ENCODE measurements at places on chromosomes 13 and 19.

DNA sequence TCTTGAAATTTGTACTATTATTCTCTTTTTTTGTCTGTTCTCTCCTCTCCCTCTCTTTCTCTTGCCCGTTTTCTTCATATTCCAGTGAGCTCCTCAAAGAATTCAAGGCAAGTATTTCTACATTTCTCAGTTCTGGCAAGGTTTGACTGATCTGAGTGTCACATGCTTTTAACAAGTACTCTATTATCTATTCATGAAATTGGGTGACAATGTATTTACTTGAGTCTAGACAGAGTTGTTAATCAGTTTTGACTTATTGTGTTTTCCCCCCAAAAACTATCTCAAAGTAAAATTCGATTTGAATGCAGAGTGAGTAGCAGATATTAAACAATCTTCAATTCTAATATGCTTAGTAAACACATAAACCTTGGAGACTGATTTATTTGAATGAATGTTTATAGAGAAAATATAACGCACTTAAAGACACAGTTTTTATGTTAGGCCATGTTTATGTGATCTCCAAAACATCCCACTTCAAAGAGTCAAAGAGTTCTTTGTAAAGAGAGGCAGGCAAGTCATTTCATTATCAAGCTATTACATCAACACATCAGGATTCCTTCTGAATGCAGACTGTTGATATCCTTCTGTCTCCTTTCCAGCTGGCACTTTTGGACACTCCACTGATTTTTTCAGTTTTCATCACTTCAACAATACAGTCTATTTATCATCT, 166.6 kb downstream of the SLITRK6 start:
- no peak for DNase-seq

DNA sequence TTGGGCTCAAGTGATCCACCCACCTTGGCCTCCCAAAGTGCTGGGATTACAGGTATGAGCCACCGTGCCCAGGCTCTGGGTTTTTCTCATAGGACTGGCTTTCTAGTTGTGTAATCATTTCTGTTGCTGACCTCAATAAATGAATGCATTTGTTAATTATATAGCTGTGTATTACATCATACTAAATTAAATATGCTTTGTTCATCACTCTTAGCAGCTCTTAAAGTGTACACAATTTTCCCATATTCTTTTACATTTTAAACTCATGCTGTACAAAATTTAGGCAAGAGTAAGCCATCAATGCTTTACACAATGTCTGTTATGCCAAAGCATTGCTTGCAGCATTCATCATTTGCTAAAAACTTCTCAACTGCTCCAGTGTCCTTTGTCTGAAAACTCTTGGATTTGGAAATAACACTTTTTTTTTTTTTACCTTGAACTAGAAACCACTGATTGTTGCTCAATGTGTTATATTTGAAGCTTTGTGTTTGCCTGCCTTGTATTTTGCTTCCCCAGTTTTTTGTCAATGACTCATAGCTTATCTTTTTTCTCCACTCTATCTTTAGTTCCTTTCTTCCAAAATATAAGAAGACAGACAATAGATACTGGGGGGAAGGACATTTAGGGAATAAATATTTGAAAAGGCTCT, 31.4 kb downstream of the CCDC122 start:
- DNase-seq: no peak

DNA sequence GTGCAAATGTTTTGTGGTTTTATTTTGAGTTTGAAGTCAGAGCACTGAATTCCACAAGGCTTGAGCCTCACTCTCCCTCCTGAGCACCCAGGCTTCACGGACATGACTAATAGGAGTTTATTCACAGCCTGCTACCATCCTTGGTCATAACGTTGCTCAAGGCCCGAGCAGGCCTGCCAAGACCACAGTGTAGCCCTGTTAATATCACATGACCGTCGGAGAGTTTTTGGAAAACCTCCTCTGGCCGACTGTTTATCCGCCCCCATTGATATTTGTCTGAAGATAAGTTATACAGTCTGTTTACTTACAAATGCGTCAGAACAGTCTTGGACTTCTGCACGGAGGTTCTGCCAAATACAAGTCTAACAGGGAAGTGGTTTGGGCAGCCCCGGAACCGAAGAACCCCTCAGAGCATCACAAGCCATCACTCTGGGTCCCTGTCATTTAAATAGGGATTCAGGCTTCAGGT, 89.9 kb downstream of the COL4A2 start:
- peak; percentile 95 for DNase-seq

- DNase-seq: no peak
Measured at GRCh38 chr13:28541966-28542365, 47.0 kb upstream of the FLT1 start.

DNA sequence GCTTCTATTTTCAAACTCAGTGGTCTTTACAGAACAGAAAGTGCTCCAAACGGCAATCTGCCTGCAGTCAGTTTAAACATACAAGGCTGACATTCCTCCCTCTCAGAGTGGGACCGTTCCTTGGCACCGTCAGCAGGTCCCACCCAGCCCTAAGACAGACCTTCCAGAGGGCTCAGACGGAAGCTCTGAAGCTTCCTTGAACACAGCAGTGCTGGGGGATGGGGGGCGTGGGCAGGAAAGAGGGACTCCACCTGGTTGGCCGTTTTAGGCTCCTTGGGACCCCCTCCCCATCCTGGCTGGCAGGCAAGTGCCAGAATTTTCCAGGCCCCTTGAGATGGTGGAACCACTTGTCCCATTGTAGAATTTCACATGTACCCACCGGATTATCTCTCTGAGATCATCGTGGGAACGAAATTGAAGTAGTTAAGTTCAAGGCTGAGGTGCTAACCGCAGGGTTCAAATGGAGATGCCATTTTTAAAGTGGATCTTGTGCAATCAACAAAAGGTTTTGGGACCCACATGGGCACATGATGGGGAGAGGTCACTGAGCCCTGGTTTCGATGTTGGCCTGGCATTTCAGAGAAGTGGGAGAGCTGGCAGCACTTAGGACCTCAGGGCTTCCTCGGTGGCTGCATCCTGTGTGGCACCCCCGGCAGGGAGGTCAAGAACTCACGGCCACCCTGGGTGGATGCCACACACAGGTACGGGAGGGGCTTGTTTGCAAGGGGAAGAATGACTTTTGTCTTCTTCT, 46.2 kb downstream of the KLF2 start:
- peak; percentile 71 for DNase-seq

DNA sequence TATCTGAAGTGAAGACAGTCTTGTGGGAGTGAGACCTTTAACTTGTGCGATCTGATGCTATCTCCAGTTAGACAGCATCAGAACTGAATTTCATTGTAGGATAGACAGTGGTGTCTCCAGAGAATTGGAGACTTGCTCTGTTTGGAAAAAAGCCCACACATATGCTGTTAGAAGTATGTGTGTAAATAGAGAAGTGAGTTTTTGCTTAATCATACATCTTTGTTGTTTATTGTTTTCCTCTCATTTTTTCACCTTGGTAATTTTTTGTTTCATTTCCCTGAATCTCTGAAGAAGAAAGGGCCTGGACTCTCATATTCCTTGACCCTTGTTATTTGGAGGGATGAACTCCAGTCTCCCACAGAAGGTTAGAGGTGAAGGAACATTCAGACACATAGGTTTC, 21.8 kb downstream of the FPR3 start:
- DNase-seq: no peak

GRCh38 chr13:109121826-109122225, 492.4 kb downstream of the MYO16 start:
- no peak for DNase-seq

DNA sequence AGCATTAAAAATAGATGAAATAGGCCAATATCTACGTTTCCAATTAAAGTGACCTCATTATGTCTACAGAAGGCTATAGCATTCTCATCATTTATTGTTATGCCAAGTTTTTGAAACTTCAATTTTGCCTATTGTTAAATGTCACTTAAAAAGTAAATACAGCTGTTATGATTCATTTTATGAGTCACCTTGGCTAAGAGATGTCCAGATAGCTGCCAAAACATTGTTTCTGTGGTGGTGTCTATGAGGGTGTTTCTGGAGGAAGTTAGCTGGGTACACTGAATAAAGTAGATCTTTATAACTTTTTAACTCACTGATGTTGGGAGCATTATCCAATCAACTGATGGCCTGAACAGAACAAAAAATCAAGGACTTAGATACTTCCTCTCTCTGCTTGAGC, 1209.7 kb upstream of the PCDH9 start:
- DNase-seq: no peak

DNA sequence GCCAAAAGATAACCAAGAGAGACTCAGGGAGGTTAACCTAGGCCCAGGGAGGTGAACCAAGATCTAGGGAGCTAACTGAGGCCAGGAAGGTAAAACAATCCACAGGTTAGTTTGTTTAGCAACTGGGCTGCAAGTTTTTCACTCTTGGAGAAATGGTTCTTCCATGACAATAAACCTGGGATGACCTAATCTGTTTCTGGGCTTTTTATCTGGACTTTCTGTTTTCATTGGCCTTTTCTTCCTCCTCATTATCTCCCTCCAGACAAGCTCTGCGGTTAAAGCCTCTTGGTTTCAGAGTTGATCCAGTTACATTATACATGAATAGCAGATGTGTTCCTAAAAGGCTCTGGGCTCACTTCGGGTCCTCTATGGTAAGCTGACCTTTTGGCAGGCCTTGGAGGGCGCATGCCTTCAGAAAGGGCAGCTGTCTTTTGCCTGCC, 44.2 kb downstream of the PCDH8 start:
- no peak for DNase-seq

- DNase-seq: no peak
Measured at GRCh38 chr13:22229916-22230315, 559.0 kb downstream of the FGF9 start.

DNA sequence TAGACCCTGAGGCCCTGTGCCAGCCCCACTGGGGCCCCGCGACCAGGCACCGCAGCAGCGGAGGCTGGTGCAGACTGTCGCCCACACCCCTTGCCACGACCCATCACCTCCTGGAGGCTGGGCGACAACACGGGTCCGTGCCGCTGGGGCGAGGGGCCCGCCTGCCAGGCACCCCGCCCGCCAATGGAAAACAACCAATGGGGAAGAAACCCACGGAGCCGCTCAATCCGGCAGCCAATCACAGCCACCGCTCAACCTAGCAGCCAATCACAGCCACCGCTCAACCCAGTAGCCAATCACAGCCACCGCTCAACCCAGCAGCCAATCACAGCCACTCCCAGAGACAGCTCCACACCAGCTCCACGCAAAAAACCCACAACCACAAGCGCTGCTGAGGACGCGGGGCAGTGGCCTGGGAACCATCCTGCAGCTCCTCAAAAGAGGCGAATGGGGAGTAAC, 29.7 kb downstream of the GPX4 start:
- no peak for DNase-seq

- DNase-seq: no peak
Measured at GRCh38 chr19:49997709-49998108, 27.5 kb downstream of the VRK3 start.

- no peak for DNase-seq
Measured at GRCh38 chr13:79935121-79935520, 405.8 kb downstream of the SPRY2 start.

DNA sequence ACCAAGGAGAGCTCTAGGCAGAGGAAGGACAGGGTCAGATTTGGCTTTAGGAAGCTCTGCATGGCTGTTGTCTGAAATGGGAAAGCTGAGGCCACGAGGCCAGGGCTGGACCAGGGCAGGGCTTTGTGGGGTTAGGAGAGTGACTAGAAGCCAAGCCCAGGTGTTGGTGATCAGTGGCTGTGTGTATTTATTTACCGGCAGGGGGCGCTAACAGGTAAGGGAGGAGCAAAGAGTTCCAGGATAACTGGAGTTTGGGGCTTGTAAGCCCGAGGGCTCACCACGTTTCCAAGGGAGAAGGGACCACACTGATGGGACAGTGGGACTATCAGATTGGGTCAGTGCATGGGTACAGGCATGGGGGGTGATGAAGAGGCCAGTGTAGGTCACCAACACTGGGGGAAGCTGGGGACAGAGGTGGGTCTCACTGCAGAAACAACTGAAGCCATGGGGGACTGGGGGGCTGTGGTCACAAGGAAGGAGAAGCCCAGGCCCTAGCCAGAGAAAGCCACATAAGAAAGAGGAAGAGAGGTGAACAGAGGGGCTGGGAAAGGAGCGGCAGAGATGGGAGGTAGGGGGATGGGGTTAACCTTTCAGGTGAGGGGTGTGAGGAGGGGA, 3.9 kb downstream of the TMEM147 start:
- DNase-seq: no peak

GRCh38 chr13:42260903-42261654, 10.9 kb upstream of the AKAP11 start:
- DNase-seq: no peak

GRCh38 chr13:43835701-43836100, 43.8 kb downstream of the CCDC122 start:
- no peak for DNase-seq

- DNase-seq: no peak
Measured at GRCh38 chr13:49240017-49240416, 7.7 kb upstream of the CDADC1 start.

DNA sequence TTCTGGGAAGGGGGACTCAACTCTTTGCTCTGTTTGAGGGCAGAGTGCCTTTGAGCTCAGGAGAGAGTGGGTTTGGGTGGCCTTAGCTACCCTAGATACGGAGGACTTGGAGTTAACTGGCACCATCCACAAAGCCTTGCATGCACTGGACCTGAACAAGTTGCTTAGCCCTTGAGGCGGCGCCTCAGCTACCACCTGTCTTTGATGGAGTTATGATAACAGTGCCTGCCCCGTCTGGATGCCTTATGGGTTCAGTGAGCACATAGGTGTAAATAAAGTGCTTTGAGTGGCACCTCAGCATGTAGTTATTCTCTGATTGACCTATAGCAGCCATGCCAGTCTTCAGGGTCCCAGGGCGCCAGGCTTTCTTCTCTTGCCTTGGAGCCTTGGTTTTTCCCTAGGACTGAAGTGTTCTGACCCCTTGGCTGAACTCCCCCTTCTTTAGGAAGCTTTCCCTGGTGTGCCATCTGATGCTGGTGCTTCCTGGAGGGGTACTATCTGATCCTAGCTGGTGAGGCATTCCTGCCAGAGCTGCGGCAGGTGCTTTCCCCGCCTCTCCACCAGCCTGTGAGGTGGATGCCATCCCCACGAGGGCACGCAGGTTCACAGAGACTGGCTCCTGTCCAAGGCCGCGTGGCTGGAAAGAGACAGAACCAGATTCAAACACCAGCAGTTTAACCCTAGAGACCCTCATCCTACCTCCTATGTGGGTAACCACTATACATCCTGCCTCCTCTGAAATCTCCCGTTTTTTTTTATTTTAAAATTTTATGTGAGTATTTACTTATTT, 5.8 kb downstream of the BCKDHA start:
- DNase-seq: no peak

- no peak for DNase-seq
Measured at GRCh38 chr19:29367791-29368222, 154.9 kb upstream of the UQCRFS1 start.

- no peak for DNase-seq
Measured at GRCh38 chr13:19665427-19665859, 32.0 kb downstream of the MPHOSPH8 start.

DNA sequence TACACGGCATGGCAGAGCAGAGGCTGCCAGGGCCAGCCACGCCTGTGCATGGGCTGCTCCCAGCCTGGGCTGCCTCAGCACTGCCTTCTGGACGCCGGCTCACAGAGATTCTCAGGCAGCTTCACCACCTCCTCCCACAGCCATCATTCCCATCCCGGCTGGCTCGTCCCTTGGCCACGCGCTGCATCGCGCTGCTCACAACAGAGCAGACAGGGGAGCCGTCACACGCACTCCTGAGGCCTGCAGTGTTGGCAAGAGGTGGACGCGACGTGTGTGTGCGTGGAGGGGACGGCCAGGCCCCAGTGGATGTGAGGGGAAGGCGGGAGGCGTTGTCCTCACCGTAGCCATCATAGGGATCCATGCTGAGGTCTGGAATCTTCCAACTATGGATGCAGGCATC, 7.6 kb upstream of the PRKD2 start:
- no peak for DNase-seq

GRCh38 chr13:102683637-102684036, 11.2 kb downstream of the METTL21C start:
- no peak for DNase-seq

Data from aorta (tissue), 5 donors.